Right cardiac atrium (tissue), 5 donors: ENCODE measurements at places on chromosomes 3 and 15.

DNA sequence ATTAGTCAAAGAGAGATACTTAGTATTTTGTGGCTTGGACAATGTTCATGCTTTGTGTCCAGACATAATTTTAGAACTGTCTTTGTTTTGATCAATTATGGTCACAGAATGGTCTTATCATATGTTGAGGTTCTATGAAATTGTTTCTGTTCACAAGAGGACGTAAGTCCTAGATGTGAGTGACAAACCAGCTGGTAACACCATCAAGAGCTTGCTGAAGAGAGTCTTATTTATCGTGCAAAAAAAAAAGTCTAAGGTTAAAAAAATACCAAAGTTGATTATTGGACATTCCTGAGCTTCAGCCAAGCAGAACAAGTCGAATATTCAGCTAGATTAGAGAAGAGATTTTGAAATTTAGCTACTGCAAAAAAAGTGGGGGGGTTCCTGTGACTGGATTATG lies 495.9 kb upstream of the NAALADL2 start:
- no peak for DNase-seq

GRCh38 chr3:166810741-166811445 lies 569.2 kb downstream of the ZBBX start:
- no peak for DNase-seq

- DNase-seq = no peak
Measured at GRCh38 chr15:71011503-71012155, 103.6 kb upstream of the THSD4 start.

DNA sequence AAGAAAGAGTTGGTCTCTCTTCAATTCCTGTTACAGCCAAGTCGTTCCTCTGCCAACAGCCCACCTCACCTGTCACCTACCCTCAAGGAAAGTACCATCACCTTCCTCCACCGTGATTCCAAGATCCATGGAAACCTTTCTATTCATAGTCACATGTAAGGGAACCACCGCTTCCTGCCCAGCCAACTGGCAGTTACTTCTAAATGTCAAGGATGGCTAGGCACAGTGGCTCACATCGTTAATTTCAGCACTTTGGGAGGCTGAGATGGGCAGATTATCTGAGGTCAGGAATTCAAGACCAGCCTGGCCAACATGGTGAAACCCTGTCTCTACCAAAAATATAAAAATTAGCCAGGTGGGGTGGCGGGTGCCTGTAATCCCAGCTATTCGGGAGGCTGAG lies 82.8 kb downstream of the FOXP1 start:
- DNase-seq = no peak

GRCh38 chr15:72042865-72043264 lies 75.1 kb downstream of the MYO9A start:
- DNase-seq = no peak

- DNase-seq = peak; percentile 78
Measured at GRCh38 chr3:139111392-139112229, 66.9 kb upstream of the PRR23C start.

DNA sequence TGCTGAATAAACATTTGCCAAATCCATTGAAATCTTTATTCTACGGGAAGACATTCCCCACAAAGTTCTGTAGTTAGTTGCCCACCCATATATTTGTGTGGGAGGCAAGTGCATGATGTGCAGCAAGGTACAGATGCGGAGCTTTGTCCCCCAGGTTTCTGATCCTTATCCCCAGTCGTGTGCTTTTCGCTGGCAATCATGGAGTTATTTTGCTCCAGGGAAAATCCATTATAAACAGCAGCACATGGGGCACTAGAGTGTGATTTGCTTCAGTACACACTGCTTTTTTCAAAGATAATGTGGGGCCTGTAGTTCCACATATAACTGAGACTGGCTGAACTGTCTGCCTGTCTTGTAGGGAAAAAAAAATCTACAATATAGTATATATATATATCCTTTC lies 132.1 kb downstream of the FEZF2 start:
- DNase-seq = no peak

DNA sequence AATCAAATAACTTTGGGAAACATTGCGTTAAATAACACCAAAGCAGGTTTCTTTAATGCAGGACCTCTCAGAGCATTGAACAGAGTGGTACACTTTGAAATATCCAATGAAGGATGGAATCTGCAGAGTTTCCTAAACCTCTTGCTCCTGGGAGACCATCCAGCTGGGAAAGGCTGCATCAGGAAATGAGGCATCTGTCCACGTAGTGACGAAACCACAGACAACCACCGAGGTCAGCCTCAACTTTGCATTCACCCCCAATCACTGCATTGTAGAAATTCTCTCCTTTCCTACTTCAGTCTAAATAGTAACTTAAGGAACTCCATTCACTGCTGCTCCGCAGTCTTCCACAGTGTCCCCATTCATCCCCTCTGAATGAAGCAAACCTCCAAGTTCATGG lies 41.5 kb upstream of the CDV3 start:
- DNase-seq = no peak

DNA sequence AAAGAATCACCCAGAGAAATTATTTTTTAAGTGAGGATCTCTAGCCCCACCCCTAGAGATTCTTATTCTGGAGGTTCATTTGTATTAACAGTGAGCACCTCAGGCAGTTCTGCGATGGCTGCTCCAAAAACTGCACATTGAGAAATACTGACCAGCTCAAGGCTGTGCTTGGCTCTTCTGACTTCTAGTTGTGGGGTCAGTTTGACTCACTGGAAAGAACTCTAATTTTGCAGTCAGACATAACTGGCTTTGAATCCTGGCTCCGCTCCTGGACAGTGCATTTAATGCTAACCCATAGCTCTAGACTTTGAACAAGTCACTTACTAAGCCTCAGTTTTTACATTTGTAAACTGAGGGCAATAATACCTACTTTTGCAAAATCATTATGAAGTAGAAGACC lies 123.6 kb upstream of the SKOR1 start:
- DNase-seq = no peak

DNA sequence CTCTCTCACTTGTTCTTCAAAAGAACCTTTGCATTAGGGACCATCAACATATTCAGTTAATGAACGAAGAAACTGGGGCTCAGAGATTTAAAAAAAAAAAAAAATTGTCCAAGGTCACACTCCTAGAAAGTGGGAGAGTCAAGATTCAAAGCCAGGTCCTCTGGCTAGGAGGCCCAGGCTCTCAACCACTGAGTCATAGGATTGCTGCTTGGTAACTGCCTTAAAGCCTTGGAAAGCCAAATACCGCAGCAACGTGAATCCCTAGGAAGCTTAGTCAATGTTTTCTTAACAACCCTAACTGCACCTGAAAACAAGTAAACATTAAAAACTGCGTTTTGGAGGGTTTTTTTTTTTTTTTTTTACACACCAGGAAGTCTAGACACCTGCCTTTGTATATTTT lies 156.8 kb downstream of the WNT5A start:
- no peak for DNase-seq

DNA sequence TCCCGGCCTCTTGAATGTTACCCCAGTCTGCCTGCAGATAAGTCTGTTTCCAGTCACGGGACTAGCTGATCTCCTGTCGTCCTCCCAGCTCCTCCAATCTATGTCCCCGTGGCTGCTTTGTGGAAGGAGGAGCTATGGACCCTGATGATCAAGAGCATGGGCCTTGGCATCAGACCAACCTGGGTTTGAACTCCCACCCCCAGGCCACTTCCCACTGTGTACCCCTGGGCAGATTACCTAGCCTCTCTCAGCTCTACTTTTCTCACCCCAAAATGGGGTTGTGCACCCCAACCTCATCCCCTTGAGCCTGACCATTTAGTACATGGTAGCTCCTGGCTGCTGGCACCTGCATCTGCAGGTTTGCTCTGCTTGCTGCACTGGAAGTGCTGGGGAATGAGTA lies 55.8 kb downstream of the GASK1A start:
- no peak for DNase-seq

GRCh38 chr3:143294188-143294587 lies 174.6 kb downstream of the CHST2 start:
- no peak for DNase-seq

GRCh38 chr3:159824333-159824732 lies 164.3 kb upstream of the IL12A start:
- no peak for DNase-seq

GRCh38 chr3:177694316-177694715 lies 497.0 kb upstream of the TBL1XR1 start:
- DNase-seq = no peak

- no peak for DNase-seq
Measured at GRCh38 chr15:101337976-101338375, 42.9 kb upstream of the SNRPA1 start.

GRCh38 chr3:47299381-47300318 lies 16.9 kb downstream of the KLHL18 start:
- no peak for DNase-seq

- no peak for DNase-seq
Measured at GRCh38 chr3:136882571-136882970, 20.6 kb downstream of the NCK1 start.

- no peak for DNase-seq
Measured at GRCh38 chr3:26308454-26308853, 314.1 kb upstream of the LRRC3B start.

DNA sequence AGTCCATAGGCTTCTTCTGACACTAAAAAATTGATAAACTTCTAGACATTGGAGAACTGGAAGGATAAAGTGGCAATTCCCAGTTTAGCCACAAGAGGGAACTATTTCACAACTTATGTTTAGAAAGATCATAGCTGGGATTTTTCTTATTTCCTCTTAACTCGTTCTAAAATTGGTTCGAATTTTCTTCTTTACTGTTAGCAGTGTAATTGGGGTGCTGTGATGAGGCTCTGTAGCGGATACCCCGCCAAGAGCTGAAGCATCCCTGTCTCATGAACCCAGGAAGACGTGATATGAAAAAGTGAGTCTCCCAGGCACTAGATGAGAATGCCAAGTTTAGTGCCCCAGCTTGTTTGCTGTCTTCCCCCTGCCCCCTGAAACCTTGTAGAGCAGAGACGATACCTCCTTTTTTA lies 85.1 kb downstream of the PDCD6IP start:
- DNase-seq = no peak

DNA sequence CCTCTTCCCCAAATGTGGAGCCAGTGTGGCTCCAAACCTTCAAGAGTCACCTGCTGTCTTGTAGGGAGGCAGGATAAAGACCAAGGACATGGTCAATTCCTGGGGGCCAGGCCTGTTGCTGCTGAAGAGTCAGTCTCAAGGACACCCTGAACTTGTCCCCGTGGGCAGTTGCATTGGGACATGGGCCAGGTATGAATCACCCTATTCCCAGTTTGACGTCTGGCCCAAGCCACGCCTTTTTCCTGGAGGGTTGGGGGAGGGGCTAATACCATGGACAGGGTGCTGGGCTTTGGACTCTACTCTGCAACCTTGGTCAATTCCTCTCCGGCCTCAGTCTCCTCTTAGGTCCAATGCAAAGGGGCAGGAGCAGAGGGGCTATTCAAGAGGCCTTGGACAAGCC lies 10.4 kb downstream of the ATP2B2 start:
- no peak for DNase-seq

DNA sequence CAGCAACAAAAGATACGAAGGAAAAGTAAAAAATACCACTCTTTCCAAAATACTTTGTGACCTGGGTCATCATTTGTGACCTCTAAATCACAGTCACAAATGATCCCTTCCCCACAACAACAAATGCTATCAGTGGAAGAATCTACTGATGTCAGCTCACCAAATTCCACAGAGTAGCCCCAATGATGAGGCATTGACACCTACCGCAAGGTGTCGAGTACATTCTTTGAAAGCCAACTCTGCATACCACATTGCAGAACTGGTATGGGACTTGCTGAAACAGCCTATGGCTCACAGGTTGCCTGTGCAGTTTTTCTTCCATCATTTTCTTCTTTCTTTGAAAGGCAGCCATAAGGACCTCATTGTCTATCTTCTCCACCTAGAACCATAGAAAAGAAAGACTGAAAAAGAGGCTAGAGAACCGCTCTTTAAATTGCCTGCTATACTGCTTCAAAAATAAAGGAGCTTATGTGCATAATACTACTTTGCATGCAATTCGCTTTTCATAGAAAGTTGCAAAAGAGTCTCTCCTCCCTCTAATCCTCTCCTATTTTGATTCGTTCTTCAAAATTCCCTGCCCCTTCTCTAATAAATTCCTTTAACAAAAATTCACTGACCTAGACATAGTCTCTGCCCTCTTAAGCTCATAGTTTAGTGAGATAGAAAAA lies 21.4 kb upstream of the KPNA1 start:
- DNase-seq = no peak

DNA sequence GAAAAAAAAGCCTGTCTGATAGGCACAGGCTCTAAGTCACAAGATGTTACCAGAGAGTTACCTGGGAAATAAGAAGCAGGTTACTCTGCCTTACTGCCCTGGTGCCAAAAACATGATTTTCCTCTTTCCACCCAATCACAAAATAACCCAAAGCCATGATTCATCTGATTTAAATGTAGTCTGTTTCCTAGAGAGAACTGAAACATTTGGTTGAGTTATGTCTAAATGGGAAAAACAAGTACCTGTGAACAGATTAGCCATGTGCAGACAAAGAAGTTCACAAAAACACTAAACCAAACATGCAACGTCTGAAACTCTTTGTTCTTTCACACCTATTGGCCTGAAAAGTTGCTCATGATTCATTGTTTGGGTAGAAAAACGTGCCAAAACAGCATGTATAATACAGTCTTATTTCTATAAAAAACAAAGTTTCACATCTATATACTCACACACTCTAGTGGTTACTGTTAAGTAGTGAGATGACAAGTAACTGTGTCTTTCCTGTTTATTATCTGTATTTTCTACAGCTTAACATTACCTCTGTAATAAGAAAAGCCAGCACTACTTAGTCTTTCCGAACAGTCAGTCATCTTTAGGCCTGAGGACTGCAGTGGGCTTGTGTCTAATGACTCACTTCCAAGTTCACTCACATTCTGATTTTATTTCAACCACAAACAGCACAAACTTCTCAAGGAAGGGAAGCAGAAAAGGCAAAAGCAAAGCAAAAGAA lies 30.2 kb downstream of the FAM174B start:
- no peak for DNase-seq

GRCh38 chr3:3799173-3800079 lies at the start of gene LRRN1:
TSS of gene LRRN1 (plus strand) at chr3:3799431. CDS start at chr3:3844642, 45,211 bp downstream.
- DNase-seq = peak; percentile 77

GRCh38 chr3:124565551-124565950 lies 164.7 kb upstream of the UMPS start:
- no peak for DNase-seq

DNA sequence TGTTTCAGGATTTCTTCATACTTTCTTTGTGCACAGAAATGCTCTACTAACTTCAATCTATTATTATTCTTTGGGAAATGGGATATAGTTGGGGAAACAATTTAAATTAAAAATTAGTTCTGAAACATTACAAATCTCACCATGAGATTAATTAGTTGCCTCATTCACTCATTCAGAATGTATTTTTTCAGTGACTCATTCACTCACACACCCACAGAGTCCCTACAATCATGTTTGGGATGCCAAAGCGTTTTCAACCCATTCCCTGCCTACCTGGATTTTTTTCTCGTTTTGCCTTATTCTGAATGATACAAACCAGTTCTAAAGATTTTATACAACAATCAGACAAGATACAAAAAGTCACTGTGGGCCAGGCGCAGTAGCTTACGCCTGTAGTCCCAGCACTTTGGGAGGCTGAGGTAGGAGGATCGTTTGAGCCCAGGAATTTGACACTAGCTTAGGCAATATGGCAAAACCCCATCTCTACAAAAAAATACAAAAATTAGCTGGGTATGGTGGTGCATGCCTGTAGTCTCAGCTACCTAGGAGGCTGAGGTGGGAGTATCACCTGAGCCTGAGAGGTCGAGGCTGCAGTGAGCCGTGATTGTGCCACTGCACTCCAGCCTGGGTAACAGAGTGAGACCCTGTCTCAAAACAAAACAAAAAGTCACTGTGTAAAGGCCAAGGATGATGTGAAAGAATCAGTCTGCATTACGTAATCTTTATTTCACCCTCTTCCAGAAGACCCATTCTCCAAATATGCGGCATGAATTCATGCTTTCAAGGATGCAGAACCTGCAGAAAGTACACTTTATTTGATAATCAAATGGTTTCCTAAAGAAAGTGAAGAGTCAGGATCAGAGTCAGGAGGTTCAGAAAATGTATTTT lies 34.8 kb upstream of the ARHGEF3 start:
- no peak for DNase-seq
